ENCODE measurements at places on chromosomes 6 and 20.
A peak's percentile ranks its signal among the peaks of the same experiment; 100 is the strongest.

- no peaks in the 10 kb centered on the region for H3K4me1 ChIP-seq
- H3K36me3 ChIP-seq = no peaks in the 10 kb centered on the region
- no peak overlapping the region for H3K4me3 ChIP-seq
- peaks cover 23% of the 10 kb centered on the region for H3K27me3 ChIP-seq
- H3K27ac ChIP-seq = no peak overlapping the region
These were observed 59.2 kb upstream of the SLC22A23 start for GRCh38 chr6:3516092-3516491.

- DNase-seq = no peak
- no peak overlapping the region for H3K4me3 ChIP-seq
- peaks cover 8% of the 10 kb centered on the region for H3K36me3 ChIP-seq
- H3K27me3 ChIP-seq = peaks cover 27% of the 10 kb centered on the region
- H3K4me1 ChIP-seq = no peaks in the 10 kb centered on the region
These were observed 31.5 kb downstream of the POM121L2 start for GRCh38 chr6:27280540-27281000.

- H3K4me3 ChIP-seq = no peak overlapping the region
- no peaks in the 10 kb centered on the region for H3K4me1 ChIP-seq
- no peak for DNase-seq
- H3K27me3 ChIP-seq = peaks cover 6% of the 10 kb centered on the region
- no peak overlapping the region for H3K27ac ChIP-seq
These were observed 196.9 kb downstream of the LRFN2 start for GRCh38 chr6:40390144-40390800.

- DNase-seq = peak; percentile 53
- H3K4me1 ChIP-seq = peaks cover 54% of the 10 kb centered on the region
- peak within 1 kb of the TSS; percentile 97 for H3K27ac ChIP-seq
- no peaks in the 10 kb centered on the region for H3K27me3 ChIP-seq
- peaks cover 17% of the 10 kb centered on the region for H3K36me3 ChIP-seq
These were observed at the start of gene CLIC1 for GRCh38 chr6:31736021-31736767. TSS of gene CLIC1 (minus strand) at chr6:31736530. CDS start at chr6:31736300, 230 bp downstream.

- H3K27me3 ChIP-seq = no peaks in the 10 kb centered on the region
- no peak for DNase-seq
- H3K4me3 ChIP-seq = no peak overlapping the region
- H3K4me1 ChIP-seq = peaks cover 3% of the 10 kb centered on the region
- peaks cover 32% of the 10 kb centered on the region for H3K36me3 ChIP-seq
- no peak overlapping the region for H3K27ac ChIP-seq
These were observed 70.4 kb downstream of the TRAM2 start for GRCh38 chr6:52506476-52506875.

DNA sequence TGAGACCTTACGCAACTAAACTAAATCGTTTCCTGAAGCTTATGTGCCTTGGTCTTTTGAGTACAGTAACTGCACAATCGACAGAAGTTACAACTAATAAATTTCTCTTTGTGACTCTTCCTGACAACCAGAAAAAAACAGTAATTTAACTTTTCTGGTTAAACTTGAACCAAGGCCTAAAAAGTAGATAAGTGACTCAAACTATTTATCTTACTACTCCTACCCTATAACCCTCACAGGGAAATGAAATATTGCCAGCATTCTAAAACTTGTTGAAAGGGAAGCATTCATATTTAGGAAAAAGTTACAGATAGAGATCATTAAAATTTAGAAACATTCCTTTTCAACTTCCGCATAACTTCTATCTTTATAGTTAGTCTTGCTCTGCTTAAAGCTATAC is 1034.4 kb downstream of the EYS start:
- no peaks in the 10 kb centered on the region for H3K36me3 ChIP-seq
- no peak overlapping the region for H3K4me3 ChIP-seq

- H3K27me3 ChIP-seq = no peaks in the 10 kb centered on the region
- no peak overlapping the region for H3K4me3 ChIP-seq
- DNase-seq = no peak
- peaks cover 15% of the 10 kb centered on the region for H3K4me1 ChIP-seq
- H3K27ac ChIP-seq = peak overlapping the region; percentile 71
These were observed 34.9 kb downstream of the PYGB start for GRCh38 chr20:25282796-25283195.

DNA sequence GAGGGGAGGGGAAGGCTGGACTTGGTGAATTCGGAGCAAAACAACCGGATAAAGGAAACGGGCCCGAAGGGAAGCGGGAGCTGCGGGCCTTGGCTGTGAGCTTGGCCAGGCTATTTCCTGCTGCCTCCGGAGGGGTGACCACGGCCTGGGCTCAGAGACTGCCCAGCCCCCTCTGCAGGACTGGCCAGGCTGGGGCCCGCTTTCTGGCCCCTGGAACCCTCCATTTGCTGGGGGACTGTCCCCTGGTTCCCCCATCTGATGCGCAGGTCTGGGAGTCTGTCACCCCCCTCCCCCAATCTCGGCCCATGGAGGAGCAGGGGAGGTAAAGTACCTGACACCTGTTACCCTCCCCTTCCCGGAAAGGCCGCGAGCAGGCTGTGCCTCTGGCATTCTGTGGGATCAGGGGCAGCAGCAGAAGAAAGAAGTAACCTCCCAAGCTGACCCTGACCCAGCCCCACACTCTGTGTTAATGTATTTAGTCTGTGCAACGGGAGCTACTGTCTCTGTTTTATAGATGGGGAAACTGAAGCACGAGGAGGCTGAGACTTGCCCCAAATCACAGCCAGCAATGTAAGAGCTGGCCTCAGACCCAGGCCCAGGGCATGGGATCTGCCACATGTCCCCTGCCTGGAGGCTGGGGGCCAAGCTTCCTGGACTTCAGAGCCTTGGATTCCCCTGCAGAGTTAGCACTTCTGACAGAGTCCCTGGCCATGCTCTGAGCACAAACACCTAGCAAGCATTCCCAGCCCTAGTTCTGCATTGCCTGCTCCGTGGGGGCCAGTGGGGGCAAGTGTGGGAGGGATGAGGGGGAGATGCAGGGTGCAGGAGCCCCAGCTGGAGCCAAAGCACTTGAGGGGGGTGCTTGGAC is 3.5 kb downstream of the C20orf204 start:
- no peaks in the 10 kb centered on the region for H3K36me3 ChIP-seq
- no peak overlapping the region for H3K27ac ChIP-seq
- H3K27me3 ChIP-seq = no peaks in the 10 kb centered on the region
- no peak for DNase-seq
- peaks cover 5% of the 10 kb centered on the region for H3K4me1 ChIP-seq
- H3K4me3 ChIP-seq = peak overlapping the region; percentile 79

GRCh38 chr6:72084992-72085569 is 198.7 kb downstream of the RIMS1 start:
- no peaks in the 10 kb centered on the region for H3K36me3 ChIP-seq
- no peak overlapping the region for H3K27ac ChIP-seq
- peaks cover 4% of the 10 kb centered on the region for H3K27me3 ChIP-seq
- H3K4me3 ChIP-seq = no peak overlapping the region

- no peaks in the 10 kb centered on the region for H3K27me3 ChIP-seq
- H3K4me1 ChIP-seq = peaks cover 23% of the 10 kb centered on the region
- peak overlapping the region; percentile 38 for H3K27ac ChIP-seq
- H3K4me3 ChIP-seq = peak overlapping the region; percentile 46
These were observed 231.6 kb upstream of the MYLIP start for GRCh38 chr6:15897063-15897876.

- peak overlapping the region; percentile 99 for H3K4me3 ChIP-seq
- H3K27ac ChIP-seq = no peak overlapping the region
- H3K36me3 ChIP-seq = no peaks in the 10 kb centered on the region
- no peak for DNase-seq
- peaks cover 14% of the 10 kb centered on the region for H3K4me1 ChIP-seq
These were observed 680 bp upstream of the MTCH1 start for GRCh38 chr6:36986704-36987047.

- H3K27me3 ChIP-seq = peaks cover 5% of the 10 kb centered on the region
- no peaks in the 10 kb centered on the region for H3K36me3 ChIP-seq
- DNase-seq = no peak
- H3K27ac ChIP-seq = no peak overlapping the region
- H3K4me3 ChIP-seq = no peak overlapping the region
These were observed 69.0 kb upstream of the STXBP5 start for GRCh38 chr6:147135211-147135681.

DNA sequence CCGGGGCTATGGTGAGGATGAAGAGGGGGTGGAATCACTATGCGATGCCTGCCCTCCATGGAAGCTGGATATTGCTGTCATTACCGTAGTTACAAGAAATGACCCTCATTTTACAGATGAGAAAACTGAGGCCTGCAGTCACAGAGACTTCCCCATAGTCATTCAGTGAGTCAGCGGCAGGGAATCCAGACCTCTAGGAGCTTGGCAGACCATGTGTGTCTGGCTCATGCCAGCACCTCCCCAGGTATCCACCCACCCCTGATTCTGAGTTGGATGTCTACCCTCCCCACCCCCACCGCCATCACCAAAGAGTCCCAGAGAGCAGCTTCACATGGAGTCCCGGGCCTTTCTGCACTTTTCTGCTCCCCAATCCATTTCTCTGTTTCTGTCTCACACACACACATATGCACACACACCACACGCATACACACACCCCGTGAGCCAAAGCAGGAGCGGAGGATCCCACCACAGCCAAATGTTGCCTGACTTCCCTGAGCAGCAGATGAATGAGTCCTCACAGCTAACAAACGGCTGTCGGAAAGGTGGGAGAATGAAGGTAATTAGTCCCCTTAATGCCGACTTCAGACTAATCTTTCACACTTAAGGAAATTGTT is 24.8 kb downstream of the CDH22 start:
- no peak overlapping the region for H3K27ac ChIP-seq
- DNase-seq = no peak
- no peak overlapping the region for H3K4me3 ChIP-seq

- H3K27ac ChIP-seq = peak overlapping the region; percentile 36
- H3K4me1 ChIP-seq = peaks cover 32% of the 10 kb centered on the region
- H3K36me3 ChIP-seq = peaks cover 14% of the 10 kb centered on the region
- DNase-seq = no peak
- no peaks in the 10 kb centered on the region for H3K27me3 ChIP-seq
These were observed 180.0 kb downstream of the KIF16B start for GRCh38 chr20:16393297-16393696.

- peak; percentile 48 for DNase-seq
- peaks cover 7% of the 10 kb centered on the region for H3K27me3 ChIP-seq
- H3K4me3 ChIP-seq = no peak overlapping the region
- H3K4me1 ChIP-seq = peaks cover 12% of the 10 kb centered on the region
- H3K27ac ChIP-seq = no peak overlapping the region
- no peaks in the 10 kb centered on the region for H3K36me3 ChIP-seq
These were observed 62.2 kb upstream of the DDR1 start for GRCh38 chr6:30821862-30822784.

DNA sequence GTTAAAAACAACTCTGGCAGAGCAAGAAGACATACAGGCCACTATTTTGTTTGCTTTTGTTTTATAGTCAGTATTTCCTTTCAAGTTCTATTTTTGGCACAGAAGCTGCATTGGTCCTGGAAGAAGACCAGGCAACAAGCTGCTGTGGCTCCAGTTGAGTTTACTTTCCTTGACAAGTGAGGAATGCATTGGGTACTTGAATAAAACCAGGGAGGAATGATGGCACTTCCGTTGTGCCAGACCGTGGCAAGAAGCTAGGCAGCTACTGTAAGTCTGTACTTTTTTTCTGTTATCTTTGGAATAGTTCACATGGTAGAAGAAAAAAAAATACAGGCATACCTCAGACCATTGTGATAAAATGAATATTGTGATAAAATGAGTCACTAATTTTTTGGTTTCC is 66.3 kb downstream of the NCOA3 start:
- peak overlapping the region; percentile 67 for H3K27ac ChIP-seq
- H3K36me3 ChIP-seq = peaks cover 32% of the 10 kb centered on the region
- no peak for DNase-seq

- H3K36me3 ChIP-seq = peaks cover 32% of the 10 kb centered on the region
- H3K27ac ChIP-seq = no peak overlapping the region
- H3K4me3 ChIP-seq = no peak overlapping the region
- no peak for DNase-seq
- no peaks in the 10 kb centered on the region for H3K27me3 ChIP-seq
These were observed 38.7 kb downstream of the ZFP64 start for GRCh38 chr20:52152921-52153320.

- no peaks in the 10 kb centered on the region for H3K36me3 ChIP-seq
- H3K4me3 ChIP-seq = no peak overlapping the region
- no peaks in the 10 kb centered on the region for H3K27me3 ChIP-seq
- H3K4me1 ChIP-seq = no peaks in the 10 kb centered on the region
These were observed 184.5 kb upstream of the AGPAT4 start for GRCh38 chr6:161458201-161458951.

DNA sequence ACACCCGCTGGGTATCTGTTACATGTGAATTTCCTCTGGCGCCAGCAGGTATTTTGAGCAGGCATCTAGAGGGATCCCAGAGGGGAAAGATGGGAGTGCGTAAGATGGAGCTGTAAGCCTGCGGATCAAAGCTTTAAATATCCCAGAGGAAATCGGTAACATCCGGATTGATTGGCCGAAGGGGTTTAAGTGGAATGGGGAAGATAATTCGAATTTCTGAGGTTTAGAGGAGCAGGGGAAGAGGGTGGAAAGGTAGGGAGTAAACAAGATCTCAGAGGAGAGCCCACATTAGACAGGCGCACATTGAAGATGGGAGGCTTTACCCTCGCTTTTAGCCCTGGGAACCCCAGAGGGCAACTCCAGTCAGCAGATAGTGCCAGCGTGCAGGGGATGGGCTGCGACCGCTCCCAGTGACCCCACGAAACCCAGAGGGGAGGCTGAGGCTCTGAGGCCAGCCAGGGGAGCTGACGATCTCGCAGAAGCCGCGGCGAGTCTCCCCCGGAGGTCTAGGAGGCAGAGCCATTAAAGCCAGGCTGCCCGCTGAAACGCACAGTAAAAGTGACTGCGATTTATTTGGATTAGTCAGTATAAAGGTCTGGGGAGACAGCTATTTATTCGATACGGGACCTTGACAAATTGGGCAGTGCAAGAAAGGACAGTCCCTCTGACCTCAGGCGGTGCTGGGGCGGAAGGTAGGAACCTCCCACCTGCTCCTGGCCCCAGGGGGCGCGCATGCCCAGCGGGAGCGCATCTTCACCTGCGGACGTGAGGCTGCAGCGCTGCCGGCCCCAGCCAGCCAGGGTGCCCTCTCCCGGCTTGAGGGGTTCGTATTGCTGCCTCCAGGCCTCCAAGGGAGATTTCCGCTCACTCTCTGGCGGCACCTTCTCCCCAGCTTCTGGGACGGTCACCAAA is 34.3 kb upstream of the TCF21 start:
- no peak overlapping the region for H3K27ac ChIP-seq
- H3K4me1 ChIP-seq = peaks cover 2% of the 10 kb centered on the region

- no peaks in the 10 kb centered on the region for H3K4me1 ChIP-seq
- no peaks in the 10 kb centered on the region for H3K36me3 ChIP-seq
- no peak overlapping the region for H3K27ac ChIP-seq
- DNase-seq = no peak
- peaks cover 8% of the 10 kb centered on the region for H3K27me3 ChIP-seq
These were observed 125.9 kb downstream of the OGFRL1 start for GRCh38 chr6:71414486-71414885.

DNA sequence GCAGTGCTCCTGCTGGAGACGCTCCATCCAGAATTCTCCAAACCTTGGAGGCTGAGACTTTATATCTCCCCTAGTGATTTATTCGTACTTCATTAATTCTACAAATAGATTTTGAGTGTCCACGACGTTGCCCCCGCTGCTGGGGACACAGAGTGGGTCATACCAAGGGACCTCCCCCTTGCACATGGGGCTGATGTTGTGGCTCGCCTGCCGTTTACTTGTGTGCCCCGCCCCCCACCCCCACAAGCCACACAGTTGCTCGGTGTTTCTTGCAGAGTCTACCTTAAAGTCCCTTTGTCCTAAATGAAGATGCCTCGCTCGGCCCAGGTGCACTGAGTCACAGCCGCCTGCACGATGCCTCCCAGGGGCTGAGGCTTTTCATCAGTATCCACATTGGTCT is 20.3 kb upstream of the SMOC2 start:
- H3K4me1 ChIP-seq = no peaks in the 10 kb centered on the region
- no peak overlapping the region for H3K4me3 ChIP-seq
- no peak overlapping the region for H3K27ac ChIP-seq
- no peak for DNase-seq
- no peaks in the 10 kb centered on the region for H3K36me3 ChIP-seq
